ENCODE measurements at places on chromosomes 13 and 19. TPM values are rescaled to one million over a fixed set of nuclear protein-coding genes. Genes with fewer than 3 reads are reported as not detected.

Gene CNMD
- not detected for total RNA-seq

Gene MCEMP1
- total RNA-seq, result not detected

DNA sequence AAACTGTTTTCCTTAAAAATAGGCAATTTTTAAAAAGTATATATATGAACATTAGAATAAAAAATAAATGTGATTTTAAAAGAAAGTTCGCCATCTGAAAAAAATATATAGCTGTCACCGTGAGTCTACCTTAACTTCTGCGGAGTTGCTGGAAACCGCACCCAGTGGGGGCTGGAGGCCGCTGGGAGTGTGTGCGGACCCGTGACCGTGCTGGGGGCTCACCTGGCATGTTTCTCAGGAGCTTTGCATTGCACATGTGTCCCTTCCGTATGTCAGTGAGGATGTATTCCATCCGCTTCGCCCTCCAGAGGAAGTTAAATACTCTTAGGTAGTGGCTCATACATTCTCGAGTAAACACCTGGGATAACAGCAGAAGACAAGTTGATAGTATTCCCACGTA, 71.7 kb downstream of the TUBGCP3 start:
- H3K27ac ChIP-seq, result no peak overlapping the region
- peaks cover 36% of the 10 kb centered on the region for H3K36me3 ChIP-seq
- no peaks in the 10 kb centered on the region for H3K4me1 ChIP-seq
- DNase-seq, result no peak
- H3K4me3 ChIP-seq, result no peak overlapping the region
- no peaks in the 10 kb centered on the region for H3K27me3 ChIP-seq

DNA sequence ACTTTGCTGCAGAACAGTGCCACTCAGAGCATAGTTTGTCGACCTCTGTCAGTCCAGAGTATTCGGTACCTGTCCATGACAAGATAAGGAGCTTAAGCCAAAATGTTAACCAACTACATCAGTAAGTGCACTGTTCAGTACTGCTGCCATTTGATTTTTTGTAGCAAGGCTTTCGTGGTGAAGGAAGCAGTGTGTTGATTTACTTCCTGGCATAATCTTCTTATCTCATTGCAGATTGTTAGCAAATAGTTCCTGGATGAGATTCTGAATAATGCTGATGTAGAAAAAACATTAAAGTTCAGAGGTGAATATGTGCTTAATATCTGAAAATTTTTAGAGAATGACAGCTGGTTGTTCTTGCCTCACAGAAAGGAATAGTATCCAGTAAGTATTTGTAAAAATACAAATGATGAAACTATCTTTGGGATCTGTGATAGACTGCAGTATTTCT, 85.7 kb downstream of the LRRC63 start:
- H3K27me3 ChIP-seq, result no peaks in the 10 kb centered on the region
- H3K36me3 ChIP-seq, result no peaks in the 10 kb centered on the region

DNA sequence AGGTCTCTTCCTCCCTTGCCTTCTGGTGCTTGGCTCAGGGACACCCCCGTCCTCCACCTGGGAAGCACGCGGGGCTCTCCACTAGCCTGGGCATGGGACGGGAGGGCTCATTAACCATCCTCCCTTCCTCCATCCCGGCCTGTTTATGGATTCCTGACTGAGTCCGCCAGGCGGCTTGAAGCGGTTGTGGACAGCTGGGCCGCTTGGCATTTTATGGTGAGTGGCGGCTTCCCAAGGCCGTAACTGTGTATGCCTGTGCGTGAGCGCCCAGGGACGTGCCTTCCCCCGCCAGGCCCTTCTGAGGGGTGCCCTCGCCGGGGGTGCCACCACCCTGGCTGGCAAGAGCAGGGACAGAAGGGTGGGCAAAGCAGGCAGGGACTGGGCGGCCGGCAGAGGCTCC, 202.8 kb downstream of the URI1 start:
- DNase-seq, result no peak
- H3K27me3 ChIP-seq, result no peaks in the 10 kb centered on the region
- H3K4me1 ChIP-seq, result no peaks in the 10 kb centered on the region
- H3K36me3 ChIP-seq, result no peaks in the 10 kb centered on the region
